Tibial nerve (tissue), 4 donors: ENCODE measurements at places on chromosomes 1 and 21. TPM values are rescaled to one million over a fixed set of nuclear protein-coding genes. Genes with fewer than 3 reads are reported as not detected.

Gene LCE2A
- total RNA-seq, result not detected

Gene FALEC
- not detected for total RNA-seq

Gene LCE1B
- total RNA-seq, result not detected

Gene KRTAP19-3
- not detected for total RNA-seq

Gene ITSN1
- 208 TPM for total RNA-seq

Gene CHRM3
- 0.20 TPM for total RNA-seq

Gene ENAH
- total RNA-seq, result 56.3 TPM

Gene SRSF11
- total RNA-seq, result 223 TPM

Gene TMEM82
- total RNA-seq, result not detected

Gene CD34
- total RNA-seq, result 52.5 TPM

Gene KDM1A
- total RNA-seq, result 52.8 TPM

Gene RIMKLA
- 0.30 TPM for total RNA-seq

Gene SLFNL1
- total RNA-seq, result 0.20 TPM

Gene TFAP2E
- 1.7 TPM for total RNA-seq

Gene CEP350
- 104 TPM for total RNA-seq

Gene RASSF5
- 32.3 TPM for total RNA-seq

Gene MEX3A
- total RNA-seq, result 0.44 TPM

Gene TNFRSF18
- not detected for total RNA-seq

Gene AGMAT
- total RNA-seq, result not detected

Gene NCAM2
- total RNA-seq, result 22.0 TPM

Gene OLFML3
- 45.0 TPM for total RNA-seq

Gene RXFP4
- total RNA-seq, result not detected

Gene OBSCN
- total RNA-seq, result 18.8 TPM

Gene NEXN
- total RNA-seq, result 21.0 TPM

Gene BCAS2
- total RNA-seq, result 27.5 TPM

Gene KRTAP10-7
- not detected for total RNA-seq

Gene HMCN1
- total RNA-seq, result 2.2 TPM

Gene WNT3A
- not detected for total RNA-seq

Gene RNU1-3
- total RNA-seq, result under 0.01 TPM

Gene LYPD8
- not detected for total RNA-seq

Gene BNIPL
- total RNA-seq, result not detected

Gene NIPAL3
- total RNA-seq, result 16.5 TPM
